ENCODE measurements at places on chromosomes 2 and 18.

GRCh38 chr2:121910139-121910538, 154.7 kb downstream of the TSN start:
- no peak for DNase-seq

DNA sequence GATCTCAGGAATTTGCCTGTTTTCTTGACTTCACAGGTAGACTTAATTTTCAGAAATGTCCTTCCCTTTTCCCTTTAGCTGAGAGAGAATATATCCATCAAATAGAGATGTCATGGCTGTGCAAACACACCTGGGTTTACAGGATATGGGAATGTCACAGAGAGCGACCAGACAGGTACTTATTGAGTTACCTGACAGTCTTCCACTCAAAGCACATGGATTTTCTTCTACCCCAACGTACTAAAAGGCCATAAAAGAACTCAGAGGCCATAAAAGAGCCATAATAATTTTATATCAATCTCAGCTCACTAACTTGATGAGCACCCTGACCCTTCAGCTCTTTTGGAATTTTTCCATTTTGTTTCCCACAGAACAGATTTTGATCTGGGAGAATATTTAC, 5.3 kb upstream of the DTNA start:
- DNase-seq = no peak

DNA sequence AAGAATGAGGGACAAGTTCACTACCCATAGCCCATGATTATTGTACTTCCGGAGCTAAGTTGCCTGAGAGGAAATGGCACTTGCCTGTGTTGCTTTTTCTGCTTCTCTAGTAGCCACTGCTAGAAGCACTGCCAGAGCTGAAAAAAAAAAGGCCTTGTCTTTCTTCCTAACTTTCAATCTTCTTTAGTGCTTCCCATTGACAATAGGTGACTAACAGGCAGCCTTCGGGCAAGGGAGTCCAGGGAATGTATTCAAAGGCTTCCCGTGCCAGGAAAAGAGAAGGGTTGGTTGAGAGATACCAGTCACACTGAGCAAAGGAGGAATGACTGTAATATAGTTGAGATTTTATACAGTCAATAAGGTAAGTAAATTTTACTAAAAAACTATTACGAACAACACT, 242.0 kb downstream of the CALCRL start:
- no peak for DNase-seq

DNA sequence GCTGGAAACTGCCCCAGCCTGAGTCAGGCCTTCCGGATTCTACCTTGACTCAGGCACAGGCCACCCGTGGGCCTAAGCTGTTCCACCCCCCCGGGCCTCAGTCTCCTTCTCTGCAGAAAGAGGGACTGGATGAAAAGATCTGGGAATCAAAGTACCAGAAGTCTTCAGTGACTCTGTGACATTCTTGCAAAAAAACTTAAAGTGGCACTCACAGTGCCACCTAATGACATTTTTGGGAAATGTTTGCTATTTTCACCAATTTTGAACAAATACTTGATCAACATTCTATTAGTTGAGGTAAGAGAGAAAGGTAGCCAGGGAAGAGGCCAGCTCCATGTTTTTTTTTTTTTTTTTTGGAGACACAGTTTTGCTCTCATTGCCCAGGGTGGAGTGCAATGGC, 48.3 kb upstream of the ACAA2 start:
- no peak for DNase-seq

GRCh38 chr18:73979742-73980141, 167.9 kb downstream of the FBXO15 start:
- no peak for DNase-seq

- no peak for DNase-seq
These were observed 11.0 kb downstream of the TTN start for GRCh38 chr2:178796079-178796677.

- no peak for DNase-seq
These were observed 17.5 kb upstream of the RANBP2 start for GRCh38 chr2:108701806-108702205.

GRCh38 chr2:181178823-181179412, 198.5 kb downstream of the UBE2E3 start:
- DNase-seq = no peak

DNA sequence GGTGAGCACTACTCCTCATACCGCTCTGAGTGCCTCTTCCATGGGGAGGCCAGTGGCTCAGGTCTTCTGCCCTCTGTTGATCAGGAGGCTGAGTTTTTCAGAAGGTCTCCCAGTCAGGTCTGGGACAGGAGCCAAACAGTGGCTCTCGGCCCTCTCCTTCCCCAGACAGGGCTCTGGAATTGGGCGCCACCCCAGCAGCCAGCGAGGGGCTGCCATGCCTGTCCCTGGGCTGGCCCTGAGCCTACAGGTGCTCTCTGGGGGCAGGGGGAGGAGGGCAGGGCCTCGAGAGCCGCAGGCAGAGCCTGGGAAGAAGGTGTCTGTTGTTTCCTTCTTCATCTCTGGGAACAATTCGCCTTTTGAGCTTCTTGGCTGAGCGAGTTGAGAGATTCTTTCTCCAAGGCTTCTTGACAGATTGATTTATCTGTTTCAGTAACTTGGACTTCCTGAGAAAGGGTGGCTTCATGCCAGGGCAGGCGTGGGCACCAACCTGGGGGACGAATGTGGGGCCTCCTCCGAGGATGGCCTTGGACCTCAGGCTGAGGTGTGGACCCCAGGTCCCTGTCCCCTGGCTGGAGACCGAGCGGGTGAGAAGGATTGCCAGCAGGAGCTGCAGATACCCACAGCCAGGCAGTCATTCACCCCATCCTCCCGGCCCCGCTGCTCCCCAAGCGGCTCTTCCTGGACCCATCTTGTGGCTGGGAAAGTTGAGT, 64.7 kb upstream of the GLI2 start:
- DNase-seq = no peak

DNA sequence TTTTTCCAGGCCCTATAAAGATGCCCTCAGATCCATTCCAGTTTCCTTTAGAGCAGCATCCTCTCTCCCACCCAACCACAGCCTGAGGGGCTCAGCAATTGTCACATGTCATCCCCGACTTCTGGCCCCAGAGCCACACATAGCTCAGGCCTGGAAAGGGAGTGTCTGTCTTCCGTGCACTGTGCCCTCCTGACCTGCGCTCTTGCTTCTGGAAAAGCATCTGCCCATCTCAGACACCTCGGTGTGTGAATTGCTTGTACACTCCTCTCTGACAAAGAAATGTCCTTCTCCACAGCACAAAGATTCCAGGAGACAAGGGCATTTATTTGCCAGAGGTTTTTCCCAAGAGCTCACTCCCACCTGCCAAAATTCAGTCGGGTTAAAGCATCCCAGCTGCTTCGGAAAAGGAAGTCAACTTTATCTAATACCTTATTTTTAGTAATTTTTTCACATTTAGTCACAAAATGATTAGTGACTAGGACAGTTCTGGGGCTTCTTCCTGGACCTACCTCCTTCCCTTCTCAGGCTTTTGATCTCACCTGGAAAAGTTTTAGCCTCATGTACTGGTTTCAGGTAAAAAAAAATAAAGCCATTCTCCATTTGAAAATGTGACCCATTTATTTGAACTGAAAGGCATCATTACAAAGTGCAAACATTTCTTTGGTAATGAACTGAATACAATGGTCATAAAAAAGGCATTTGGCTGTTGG, 112.9 kb downstream of the PXDN start:
- DNase-seq = no peak

All from NCI-H187 treated with DMSO at 0.1 percent for 48 hours (cell line).